WTC11 (cell line): ENCODE measurements at places on chromosomes 3 and 15.

- DNase-seq: no peak
These were observed 45.3 kb downstream of the SEMA6D start for GRCh38 chr15:47762621-47763020.

- no peak for DNase-seq
These were observed 80.4 kb upstream of the GCNT3 start for GRCh38 chr15:59531066-59531675.

- DNase-seq: no peak
These were observed 80.9 kb downstream of the DUT start for GRCh38 chr15:48411971-48412591.

DNA sequence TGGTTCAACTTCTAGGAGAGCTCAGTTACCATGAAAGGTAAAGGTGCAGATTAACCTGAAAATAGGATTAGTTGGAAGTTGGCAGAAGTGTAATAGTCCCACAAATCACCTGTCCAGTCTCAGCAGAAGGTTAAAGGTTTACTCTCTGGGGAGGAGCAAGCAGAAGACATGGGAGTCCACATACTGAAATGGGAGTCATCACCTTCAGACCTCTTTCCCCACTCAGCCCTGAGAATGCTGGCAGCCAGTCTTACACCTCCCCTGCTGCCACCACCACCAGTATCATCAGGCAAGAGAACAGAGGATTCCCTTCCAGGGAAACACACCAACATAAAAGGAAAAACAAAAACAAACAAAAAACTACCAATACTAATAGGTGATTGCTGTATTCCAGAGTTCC, 13.8 kb upstream of the PLA2G4D start:
- no peak for DNase-seq

- DNase-seq: no peak
These were observed 227.6 kb downstream of the CLSTN2 start for GRCh38 chr3:140162551-140162950.

- no peak for DNase-seq
These were observed 17.9 kb upstream of the NRROS start for GRCh38 chr3:196621611-196622010.

GRCh38 chr15:79826800-79827199, 70.0 kb downstream of the MTHFS start:
- DNase-seq: no peak

DNA sequence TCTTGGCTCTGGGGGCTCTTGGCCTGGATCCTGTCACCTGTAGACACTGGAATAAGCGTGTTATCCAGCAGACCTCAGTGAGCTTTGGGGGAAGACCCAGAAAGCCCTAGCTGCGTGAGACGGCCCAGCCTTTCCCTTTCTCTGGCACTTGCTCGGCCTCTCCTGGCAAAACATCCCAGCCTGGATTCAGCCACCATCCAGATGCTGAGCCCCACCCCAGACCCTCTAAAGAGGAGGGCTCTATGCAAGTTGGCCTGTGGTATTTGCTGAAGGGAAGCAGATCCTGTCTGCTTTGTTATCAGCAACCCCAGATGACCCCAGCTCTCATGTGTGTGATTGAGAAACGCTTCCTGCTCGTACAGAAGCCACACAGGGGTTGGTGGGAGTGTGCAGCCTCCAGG, 267.2 kb downstream of the FAM43A start:
- no peak for DNase-seq

DNA sequence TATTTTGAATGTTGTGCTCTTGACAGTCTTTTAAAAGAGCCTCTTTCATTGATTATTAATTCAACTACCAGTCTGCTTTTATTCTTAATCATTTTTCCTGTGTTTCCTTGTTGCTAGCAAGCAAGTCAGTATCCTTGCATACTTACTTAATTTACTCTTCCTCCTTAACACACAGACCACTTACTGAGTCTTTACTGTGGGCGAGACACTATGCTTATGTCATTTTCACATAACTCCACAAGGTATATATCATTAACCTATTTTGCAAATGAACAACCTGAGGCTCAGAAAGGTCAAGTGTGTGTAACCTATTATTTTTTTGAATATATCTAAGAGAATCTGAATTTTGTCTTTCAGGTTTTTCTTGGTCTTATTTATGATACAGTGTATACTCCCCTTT, 130.9 kb downstream of the WDR76 start:
- DNase-seq: no peak

- no peak for DNase-seq
These were observed 7.3 kb upstream of the RHOV start for GRCh38 chr15:40881351-40881750.

GRCh38 chr3:116413319-116413718, 32.0 kb downstream of the LSAMP start:
- no peak for DNase-seq

DNA sequence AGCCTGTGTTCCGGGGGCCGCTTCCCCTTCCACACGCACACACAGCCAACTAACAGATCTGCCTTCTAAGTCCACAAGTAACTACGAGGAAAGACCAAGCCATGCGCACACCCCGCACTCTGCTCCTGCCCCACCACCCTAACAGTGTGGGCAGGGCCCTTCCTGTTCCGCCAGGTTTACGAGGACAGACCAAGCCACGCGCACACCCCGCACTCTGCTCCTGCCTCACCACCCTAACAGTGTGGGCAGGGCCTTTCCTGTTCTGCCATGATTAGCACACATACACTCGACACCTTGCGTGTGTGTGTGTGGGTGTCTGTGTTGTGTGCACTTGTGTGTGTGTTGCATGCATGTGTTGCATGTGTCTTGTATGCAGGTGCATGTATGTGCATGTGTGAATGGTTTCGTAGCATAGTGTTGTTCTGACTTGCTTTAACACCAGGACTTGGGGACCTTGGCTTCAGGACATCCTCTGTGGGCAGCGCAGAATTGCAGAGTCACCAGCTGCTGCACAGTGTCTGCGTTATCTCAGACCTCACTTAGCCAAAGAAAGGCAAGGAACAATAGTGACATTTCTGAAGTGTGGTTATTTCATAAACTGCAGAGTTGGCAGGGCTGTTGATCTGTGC, 114.4 kb downstream of the CHSY1 start:
- DNase-seq: no peak

GRCh38 chr3:127029658-127030507, 47.0 kb downstream of the PLXNA1 start:
- no peak for DNase-seq
